KG1 (cell line): ENCODE measurements at places on chromosomes 2 and 18.

DNA sequence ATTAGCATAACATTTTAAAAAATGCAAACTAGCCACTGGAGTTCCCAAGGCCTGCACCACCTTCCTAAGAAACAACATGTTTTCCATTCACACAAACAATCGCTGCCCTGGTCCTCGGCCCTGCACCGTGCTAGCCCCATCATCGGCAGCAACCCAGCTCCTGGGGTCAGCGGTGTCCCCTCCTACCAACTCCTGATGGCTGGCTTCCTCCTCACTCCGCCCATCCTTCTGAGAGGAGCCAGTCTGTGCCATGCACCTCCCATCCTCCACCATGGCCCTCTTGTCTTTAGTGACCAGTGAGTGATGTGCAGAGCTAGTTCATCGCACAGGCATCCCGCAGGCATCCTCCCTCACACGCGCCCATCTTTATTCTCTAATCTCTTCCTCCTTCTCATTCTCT lies 81.9 kb downstream of the LONRF2 start:
- no peak for DNase-seq

- DNase-seq = no peak
These were observed 15.8 kb downstream of the C18orf63 start for GRCh38 chr18:74331404-74331803.

DNA sequence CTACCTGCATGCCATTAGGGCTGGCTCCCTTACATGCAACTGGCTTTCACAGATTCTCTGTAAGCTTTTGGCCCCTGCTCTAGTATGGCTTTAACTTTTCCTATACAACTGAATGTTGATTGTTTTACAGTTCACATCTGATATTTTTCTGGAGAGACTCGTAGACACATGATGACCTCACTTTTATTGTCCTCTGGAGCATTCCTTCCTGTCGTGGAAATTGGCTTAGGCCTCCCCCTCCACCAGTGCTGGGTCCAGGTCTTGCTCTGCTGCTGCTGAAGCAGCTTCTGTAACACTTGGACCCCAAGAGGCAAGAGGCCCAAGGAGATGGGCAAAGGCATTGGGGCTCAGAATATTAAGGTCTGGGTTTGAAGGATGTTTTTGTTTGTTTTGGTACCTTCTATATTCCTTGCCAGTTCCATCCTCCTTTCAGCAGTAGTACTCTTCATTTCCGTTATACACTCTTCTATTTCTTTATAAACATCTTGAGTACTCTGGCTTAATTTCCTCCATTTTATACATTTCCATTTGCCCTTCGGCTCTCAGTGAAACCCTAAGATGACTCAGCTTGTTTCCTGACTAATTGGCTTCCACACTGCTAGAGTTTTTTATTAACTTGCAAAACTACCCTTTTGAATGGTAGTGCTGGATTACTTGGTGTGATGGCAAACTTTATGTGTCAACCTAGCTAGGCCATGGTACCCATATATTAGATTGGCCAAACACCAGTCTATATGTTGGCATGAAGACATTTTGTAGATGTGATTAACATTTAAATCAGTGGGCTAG lies 219.8 kb downstream of the CDCA7 start:
- DNase-seq = no peak

DNA sequence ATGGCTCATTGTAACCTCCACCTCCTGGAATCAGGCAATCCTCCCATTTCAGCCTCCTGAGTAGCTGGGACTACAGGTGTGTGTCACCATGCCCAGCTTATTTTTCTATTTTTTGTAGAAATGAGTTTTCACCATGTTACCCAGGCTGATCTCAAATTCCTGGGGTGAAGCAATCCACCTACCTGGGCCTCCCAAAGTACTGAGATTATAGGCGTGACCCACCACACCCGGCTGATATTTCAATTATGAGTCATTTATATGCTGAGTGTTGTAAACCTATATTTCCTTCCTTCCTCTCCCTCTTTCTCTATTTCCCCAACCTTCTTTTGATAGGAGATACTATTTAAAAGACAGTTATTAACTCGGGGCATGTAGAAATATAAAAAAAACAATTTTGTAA lies 469.6 kb upstream of the ID2 start:
- DNase-seq = no peak

GRCh38 chr2:172232708-172233396 lies 130.2 kb upstream of the DLX2 start:
- no peak for DNase-seq

GRCh38 chr2:127574656-127575055 lies 39.2 kb downstream of the MYO7B start:
- DNase-seq = no peak

DNA sequence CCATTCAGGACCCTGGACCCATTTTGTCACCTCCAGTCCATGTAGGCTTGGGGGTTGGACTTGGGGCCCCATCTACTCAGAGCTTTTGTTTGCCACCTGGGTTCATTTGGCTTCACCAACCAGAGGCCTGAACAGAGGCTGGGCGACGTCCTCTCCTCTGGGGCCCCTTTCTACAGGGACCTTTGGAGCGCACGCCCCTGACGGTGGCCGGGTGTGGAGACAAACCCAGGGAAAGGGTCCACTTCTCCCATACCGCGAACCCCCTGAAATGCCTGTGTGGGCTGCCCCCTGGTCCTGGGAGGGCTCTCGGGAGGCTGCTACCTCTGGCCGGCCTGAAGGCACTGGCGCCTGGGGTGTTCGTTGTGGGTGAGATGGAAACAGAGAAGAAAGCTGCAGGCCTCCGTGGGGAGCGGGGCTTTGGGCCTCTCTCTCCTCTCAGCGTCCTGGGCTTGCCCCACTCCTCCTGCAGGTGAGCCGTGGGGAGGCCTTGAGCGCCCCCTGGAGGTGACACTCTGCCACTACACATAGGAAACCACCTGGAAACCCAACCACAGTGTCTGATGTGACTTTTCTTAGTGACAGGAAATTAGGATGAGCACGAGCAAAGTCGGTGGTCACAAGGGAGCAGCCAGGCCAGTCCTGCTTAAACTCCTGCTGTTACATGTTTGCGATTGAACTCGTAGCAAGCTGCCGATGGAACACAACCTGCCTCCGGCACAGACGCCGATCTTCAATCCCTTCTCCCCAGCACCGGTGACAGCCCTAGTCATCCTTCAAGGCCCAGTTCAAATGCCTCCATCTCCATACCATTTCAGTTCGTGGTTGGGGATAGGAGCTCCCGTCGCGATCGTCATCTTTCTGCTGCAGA lies 12.0 kb upstream of the NTSR2 start:
- DNase-seq = peak; percentile 6

- DNase-seq = no peak
These were observed 12.8 kb downstream of the TFPI start for GRCh38 chr2:187541086-187542085.

DNA sequence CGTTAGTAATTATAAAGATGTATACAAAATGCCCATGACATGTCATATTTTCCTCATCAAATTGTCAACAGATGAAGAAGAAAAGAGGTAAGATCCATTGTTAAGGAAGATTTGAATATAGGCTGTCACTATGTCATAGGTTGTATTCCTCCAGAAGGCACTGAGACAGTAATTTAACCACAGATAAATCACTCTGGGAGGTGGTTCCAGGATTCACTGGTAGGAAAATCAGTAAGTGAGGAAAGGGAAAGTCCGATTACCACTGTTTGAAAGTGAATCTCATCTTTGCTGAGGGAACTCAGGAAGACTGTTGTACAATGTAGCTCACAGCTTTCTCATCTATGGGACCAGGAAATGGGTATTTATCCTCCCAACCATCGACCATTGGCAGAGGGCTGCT lies 152.8 kb upstream of the TMEFF2 start:
- no peak for DNase-seq

GRCh38 chr2:26712486-26713465 lies 20.3 kb downstream of the KCNK3 start:
- DNase-seq = no peak

GRCh38 chr2:105760639-105761337 lies 16.1 kb downstream of the NCK2 start:
- no peak for DNase-seq

- DNase-seq = no peak
These were observed 90.1 kb downstream of the LBH start for GRCh38 chr2:30321466-30321865.

DNA sequence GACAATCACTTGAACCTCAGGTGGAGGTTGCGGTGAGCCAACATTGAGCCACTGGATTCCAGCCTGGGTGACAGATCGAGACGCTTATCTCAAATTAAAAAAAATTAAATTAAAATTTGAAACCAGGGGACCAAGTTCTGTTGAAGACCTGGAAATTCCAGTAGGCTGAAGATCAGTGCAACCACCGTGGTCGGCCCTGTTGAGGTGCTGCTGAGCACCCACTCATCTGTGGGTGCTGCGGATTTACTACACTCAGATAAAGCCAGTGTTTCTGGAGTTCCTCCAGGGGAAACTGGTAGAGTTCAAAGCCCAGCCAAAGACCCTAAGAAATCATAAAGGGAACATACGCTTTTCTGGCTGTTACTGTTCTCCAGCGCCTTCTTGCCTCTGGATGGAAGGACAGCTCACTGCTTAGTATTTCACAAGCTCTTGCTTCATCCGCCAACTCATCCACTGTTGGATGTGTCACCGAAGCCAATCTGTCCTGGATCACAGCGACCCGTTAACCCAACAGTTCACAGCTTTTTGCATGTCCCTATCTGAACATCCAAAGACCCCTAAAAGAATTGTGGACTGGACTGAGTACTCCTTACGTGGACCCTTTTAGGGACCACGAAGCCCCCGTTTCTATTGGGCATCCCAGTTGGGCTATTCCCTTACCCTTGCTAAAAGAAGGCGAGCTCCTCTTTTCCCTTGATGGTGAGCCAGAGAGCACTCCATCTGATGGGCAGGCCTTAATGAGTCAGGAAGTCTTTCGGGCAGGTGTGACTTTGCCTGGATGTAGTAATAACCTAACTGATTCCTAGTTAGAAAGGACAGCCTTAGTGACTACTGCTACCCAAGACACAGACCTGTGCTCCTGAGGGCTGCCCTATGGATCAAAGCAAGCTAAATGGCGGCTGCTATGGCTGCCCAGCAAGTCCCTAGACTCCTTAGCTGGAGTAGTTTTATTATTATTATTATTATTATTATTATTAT lies 6.0 kb upstream of the ALPP start:
- no peak for DNase-seq

DNA sequence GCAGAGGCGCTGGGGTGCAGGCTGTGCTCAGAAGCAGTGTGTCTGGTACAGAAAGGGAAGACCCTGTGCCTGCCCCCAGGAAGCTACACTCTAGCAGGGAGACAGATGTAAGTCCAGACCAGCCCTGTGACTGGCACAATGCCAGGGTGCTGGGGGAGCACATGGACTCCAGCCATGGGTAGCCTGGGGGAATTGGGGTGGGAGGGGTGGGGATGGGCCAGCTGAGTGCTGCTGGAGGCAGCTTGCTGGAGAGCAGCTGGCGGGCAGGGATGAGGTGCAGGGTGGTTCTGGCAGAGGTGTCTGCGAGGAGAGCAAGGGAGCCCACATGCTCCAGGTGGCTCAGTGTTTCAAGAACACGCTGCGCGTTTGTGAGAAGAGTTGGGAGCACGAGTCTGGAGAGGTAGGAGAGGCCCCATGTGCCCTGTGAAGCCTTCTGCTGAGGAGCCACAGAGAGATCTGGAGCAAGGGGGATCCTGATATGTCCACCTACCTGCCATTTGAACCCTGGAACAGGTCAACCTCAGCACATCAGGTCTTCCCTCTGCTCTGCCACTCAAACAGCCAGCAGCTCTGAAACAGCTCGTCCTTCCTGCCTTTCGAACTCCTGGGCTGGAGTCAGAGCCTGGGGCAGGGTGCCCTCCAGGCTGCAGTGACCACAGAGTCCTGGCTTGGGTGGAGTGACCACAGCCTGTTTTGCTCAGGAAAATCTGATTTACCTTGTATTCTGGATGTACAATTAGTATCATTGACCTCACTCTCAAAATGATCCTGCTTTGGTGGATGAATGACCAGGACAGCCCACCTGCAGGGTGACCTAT lies 15.1 kb downstream of the ALLC start:
- no peak for DNase-seq

DNA sequence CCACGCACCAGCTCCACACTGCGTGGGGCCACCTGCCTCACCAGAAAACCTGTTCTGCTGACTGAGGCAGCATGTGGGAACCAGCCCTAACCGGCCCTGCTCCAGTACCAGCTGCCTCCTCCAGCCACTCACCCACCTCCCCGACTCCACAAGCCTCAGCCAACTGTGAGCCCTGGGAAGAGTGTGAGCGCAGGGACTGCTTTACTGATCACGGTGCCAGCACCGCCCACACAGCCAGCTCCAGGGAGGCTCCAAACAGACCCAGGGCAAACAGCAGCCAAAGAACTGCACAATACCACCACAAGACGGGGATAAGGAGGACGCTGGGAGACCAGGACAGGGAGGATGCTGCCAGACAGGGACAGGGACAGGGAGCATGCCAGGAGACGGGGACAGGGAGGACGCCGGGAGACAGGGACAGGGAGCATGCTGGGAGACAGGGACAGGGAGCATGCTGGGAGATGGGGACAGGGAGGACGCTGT lies 28.4 kb downstream of the EIPR1 start:
- DNase-seq = no peak

DNA sequence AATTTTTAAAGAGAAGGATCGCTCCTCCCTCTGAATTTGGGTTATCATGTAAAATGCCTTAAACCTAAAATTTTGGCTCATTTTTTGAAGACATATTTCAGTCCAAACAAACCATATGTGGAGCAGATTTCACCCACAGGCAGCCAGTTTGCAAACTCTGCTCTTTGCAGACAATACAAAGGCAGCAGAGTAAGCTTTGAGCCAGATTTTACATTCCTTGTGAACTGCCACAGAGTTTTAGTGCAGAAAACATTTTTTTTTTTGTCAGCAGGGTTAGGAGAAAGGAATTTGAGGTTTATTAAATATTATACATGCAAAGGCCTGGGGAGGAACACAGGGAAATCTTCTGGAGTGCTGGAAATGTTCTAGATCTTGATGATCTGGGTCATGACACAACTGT lies 171.9 kb upstream of the FN1 start:
- DNase-seq = no peak

- DNase-seq = no peak
These were observed at the start of gene LDLRAD4 for GRCh38 chr18:13218368-13218991. LDLRAD4 (plus strand) TSS chr18:13218760.

- no peak for DNase-seq
These were observed 42.4 kb downstream of the MBD2 start for GRCh38 chr18:54181856-54182602.

- DNase-seq = no peak
These were observed 178.7 kb downstream of the PDE11A start for GRCh38 chr2:177893880-177894279.

- DNase-seq = no peak
These were observed 52.3 kb downstream of the TFCP2L1 start for GRCh38 chr2:121232626-121233265.

- no peak for DNase-seq
These were observed 40.2 kb upstream of the LAMA1 start for GRCh38 chr18:7157760-7158159.

DNA sequence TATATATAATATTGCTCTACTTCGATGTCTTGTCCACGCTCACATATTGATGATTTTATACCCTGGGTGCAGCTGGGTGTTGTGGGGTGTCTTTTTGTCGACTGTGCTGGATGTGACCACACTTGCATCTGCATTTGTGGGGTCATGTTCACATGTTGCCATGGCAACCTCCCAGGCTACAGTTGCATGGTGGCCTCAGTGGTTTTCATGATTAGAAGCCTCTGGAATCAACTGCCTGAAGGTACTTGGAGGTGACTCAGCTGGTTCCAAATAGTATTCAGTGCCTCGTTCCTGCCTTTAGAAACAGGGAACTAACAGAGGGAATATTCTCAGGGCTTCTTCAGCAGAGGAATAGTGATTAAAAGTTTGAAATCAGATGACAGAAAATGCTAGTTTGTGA lies 166.3 kb upstream of the NYAP2 start:
- DNase-seq = no peak

- no peak for DNase-seq
These were observed 60.3 kb upstream of the RPL31 start for GRCh38 chr2:100941646-100942240.
